ENCODE measurements at places on chromosomes 2 and 18.

- DNase-seq = no peak
These were observed 173.5 kb upstream of the CTAGE1 start for GRCh38 chr18:22591222-22591621.

DNA sequence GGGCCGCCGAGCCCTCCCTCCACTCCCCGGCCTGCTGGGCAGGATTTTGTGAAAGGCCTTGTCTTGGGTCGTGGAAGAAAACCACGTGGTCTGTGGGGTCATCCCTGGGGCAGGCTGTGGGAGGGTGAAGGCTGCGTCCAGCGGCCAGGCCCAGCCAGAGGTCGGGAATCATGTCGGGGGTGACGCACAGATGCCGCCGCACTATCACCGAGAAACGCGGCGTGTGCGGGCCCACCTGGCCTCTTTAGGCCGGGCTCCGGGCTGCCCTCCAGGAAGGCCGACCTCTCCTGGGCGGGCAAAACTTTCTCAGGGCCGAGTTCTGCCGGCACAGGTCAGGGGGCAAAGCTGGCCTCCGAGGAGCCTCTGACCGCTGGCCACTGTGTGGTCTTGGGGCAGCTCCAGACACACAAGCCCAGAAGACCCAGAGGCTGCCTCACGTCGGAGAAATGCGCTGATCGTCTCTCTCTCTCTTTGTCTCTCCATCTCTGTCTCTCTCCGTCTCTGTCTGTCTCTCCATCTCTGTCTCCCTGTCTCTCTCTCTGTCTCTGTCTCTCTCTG, 28.4 kb downstream of the NFATC1 start:
- DNase-seq = no peak

DNA sequence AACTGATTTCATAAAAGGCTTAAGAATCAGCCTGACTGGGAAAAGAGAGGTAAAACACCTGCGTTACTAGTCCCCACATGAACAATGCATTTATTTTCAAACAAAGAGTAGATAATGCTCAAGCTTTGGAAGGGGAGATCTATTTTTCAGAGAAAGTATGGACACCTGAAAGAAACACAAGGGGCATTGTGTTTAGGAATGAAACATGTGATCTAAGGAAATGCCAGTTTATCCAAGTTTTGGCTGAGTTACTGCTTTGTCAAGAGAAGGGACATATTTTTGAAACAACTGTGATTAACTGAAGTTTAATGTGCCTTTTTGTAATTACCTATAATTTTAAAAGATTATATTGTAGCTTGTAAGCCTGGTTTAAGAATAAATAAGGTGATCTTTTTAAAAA, 49.3 kb upstream of the RBBP8 start:
- DNase-seq = no peak

DNA sequence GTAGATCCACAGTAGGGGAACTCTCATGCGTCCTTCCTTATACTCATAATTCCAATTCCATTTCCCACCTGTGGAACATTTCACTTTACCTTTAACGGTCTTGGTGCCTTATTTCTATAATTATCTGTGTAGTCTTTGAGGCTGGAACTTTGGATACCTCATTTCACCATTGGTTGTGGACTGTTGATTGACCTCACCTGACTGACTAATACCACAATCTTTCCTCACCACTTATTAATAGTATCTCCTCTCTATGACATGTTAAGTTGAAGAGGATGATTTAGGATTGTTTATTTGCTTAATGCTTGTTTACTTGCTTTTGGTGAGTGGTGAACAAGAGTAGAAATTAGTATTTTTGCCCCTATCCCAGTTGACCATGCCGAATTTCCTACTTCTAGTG, 50.0 kb downstream of the R3HDM1 start:
- no peak for DNase-seq

DNA sequence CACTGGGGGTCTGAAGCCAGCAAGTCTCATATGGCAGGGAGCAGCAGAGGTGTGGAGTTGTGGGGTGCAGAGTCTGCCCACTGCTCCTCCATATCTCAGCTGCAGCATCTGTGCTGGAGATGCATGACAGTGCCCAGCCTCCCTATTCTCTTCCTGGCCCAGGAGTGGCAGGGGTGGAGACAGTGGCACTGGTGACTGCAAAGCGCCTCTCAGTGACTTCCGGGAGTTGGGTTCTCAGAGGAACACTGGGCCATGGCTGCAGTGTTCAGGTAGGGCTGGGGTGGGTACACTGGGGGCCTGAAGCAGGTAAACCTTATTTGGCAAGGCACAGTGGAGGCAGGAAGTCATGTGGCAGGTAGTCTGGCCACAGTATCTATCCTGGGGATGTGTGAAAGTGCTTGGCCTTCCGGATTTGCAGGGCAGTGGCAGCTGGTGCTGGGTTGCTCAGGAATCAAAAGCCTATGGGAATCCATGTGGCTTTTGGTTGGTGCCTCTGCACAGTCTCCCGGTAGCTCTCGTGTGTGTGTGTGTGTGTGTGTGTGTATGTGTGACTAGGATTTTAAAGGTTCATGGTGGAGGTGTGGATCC, 60.3 kb upstream of the THUMPD2 start:
- DNase-seq = no peak

DNA sequence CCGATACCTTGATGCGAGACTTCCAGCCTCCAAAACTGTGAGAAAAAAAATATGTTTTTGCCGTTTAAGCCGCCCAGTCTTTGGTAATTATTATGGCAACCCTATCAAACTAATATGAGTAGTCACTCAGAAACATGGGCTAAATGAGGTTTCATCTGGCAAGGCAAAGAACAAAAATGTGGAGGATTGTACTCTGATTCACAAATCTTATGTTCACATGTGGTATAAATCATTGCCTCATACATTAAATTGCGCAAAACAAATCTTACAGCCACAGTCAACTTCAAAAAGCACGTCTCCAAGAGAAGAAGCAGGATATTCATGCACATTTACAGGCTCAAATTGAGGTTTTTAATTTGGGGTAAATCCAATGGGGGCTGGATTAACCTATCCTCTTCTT, 1435.4 kb upstream of the LRRTM1 start:
- DNase-seq = no peak

GRCh38 chr2:15799432-15799827, 140.9 kb upstream of the MYCN start:
- DNase-seq = no peak
